ENCODE measurements at places on chromosomes 1 and 21.

DNA sequence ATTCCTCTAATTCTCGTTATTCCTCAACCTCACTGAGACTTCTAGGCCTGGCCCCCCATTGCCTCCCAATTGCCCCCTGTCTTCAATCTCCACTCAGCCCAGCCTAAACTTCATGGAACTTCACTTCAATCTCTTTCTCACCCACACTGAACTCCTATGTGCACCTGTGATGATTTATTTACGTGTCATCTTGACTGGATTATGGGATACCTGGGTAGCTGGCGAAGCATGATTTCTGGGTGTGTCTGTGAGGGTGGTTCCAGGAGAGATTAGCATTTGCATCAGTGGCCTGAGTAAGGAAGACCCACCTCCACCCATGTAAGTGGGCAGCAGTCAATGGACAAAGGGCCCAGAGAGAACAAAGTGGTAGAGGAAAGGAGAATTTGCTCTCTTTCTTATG lies 587.0 kb downstream of the NPHP4 start:
- no peak for DNase-seq

- DNase-seq = no peak
These were observed 1648.4 kb downstream of the KCNT2 start for GRCh38 chr1:194959795-194960194.

- DNase-seq = peak; percentile 39
These were observed 68.7 kb upstream of the ROR1 start for GRCh38 chr1:63705078-63705477.

DNA sequence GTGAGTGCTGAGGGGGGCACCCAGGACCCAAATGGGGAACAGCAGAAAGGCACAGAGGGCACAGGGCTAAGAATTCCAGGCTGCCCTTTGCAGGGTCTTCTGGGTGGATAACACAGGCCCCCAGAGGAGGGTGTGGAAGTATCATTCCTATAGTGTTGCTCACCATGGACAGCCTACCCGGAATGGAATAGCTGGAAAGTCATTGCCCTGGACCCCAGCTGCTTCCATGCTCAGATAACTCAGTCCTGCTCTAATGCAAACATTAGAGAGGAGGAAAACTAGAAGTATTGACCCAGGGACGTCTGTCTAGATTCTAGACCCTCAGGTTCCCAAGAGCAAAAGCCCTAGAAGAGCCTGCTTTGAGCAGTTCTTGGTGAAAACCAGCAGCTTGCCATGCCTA lies 24.7 kb downstream of the SLC6A17 start:
- no peak for DNase-seq

- DNase-seq = no peak
These were observed 54.1 kb downstream of the SLC35D1 start for GRCh38 chr1:66999640-67000400.

DNA sequence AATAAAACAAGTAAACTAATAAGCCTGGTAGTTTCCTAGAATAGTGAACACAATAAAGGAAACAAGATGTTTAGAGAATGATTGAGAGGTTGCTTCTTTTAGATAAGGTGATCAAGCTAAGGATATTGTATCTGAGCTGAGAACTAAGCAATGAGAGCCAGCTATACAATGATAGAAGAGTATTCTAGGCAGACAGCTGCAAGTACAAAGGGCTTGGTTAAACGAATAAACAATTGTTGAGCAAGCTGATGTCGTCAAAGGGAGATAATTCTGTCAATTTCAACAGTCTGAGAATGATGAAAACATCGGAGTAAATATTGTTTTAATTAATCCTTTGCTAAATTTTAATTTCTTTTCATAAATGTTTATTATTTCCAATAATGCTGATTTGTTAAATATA lies 5.5 kb upstream of the FH start:
- no peak for DNase-seq

DNA sequence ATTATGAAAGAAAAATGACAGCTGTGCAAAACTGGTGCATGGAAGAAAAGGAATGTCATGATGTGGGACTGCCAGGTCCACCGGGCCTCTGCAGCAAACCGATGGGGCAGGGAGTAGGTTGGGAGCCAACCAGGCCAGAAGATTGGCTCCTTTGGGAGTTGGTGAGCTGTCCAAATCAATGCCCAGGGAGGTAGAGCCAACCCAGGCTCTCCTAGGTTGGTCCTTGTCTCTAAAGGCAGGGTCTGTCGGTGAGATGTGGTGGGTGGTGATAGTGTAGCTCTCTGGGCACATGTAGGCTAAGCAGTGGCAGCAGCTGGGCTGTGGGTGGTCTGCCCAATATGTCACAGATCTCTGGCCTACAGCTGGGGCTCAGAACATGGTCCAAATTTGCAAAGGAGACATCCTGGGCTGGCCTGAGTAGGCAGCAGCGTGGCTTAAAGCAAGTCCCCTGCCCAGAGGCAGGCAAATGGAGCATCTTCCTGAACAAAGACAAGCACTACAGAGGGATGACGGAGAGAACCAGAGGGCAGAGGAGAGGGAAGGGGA lies 61.2 kb upstream of the PRDX6 start:
- no peak for DNase-seq

DNA sequence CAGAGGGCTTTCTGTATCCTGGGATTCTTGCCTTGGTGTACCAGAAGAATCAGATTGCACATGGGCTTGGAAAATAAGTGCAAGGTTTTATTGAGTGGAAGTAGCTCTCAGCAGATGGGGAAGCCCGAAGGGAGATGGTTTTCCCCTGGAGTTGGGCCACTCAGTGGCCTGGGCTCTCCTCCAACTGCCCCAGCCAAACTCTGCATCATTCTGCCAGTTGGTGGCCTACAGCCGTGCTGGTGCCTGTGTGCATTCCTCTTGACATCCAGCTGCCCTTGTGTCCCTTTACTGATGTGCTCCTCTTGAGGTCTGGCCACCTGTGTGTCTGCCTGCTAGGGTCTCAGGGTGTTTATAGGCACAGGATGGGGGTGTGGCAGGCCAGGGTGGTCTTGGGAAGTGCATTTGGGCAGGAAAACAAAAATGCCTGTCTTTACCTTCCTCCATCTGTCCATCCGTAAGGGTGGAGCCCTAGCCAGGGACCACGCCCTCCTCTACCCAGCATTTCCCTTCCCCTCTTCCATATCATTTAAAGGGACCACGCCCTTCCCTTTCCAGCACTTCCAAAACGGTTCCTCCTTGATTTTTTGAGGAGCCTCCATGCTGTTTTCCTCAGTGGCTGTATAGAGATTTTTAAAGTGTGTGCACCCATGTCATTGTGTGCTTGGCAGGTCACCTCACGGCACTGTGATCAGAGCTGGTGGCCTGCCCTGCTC lies 18.9 kb downstream of the SNAP47 start:
- DNase-seq = no peak

DNA sequence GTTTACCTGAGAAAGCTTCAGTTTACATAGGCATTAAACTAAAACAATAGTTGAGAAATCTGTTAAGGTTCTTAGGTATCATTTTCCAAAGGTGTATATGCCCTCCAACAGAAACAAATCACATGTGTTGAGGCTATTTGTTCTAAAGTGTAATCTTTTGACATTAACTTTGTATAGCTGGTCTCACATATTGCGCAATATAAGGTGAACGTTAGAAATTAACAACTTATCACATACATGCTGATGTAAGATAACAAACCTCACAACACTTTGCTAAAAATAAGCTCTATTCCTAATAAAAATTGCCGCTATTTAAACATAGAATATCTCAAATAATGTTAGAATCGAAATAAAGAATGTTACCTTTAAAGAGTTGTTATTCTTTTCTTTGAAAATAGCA lies 340.6 kb downstream of the SRGAP2C start:
- DNase-seq = no peak

DNA sequence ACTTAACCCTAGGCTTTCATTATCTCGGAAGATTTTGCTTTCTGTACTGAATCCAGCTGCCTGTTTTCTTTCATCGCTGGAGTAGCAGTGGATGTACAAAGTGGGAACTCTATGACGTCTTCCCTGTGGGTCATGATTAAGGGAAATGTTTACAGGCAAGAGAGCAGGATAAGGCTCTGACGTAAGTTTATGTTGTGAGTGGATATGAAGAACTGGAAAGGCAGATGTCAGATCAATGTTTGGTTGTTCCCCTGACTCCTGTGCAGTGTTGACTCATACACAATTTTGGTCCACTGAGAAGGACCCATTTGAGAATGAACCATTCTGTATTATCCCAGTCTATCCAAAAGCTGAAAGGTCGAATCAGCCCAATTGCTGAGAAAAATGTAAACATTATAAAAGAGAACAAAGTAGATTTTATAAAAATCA lies 292.4 kb downstream of the GRIK1 start:
- no peak for DNase-seq

GRCh38 chr21:45918835-45919447 lies 62.6 kb upstream of the COL6A1 start:
- DNase-seq = no peak

DNA sequence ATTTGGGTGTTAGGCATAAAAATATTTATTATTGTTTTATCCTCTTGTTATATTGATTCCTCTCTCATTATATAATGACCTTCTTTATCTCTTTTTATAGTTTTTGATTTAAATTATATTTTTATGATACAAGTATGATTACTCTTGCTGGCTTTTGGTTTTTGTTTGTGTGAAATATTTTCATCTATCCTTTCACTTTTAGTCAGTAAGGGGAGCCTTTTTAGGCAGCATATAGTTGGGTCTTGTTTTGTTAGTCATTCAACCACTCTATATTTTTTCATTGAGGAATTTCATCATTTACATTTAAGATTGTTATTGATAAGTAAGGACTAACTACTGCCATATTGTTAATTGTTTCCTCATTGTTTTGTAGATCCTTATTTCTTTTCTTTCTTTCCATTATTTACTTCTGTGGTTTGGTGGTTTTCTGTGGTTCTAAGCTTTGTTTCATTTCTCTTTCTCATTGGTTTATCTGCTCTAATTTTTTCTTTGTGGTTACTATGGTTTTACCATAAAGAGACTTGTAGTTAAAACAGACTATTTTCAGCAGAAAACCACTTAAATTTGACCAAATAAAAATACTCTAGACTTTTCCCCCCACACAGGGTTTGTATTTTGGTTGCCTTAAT lies 593.1 kb downstream of the NUF2 start:
- DNase-seq = no peak

DNA sequence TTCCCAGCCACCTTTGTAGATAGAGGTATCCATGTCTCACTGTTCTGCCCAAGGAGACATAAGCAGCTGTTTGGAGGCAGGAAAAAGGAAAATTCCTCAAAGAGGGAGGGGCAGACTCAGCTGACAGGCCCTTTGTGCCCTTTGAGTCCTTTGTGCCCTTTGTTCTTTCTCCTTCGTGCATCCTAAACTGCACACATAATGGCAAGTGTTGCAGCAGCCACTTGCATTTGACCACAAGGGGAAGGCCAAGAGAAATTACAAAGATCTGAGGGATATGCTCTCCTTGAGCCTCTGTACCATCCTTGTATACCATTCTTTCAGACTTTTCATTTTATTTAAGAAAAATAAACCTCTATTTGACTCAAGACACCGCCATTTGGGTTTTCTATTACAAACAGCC lies 71.8 kb upstream of the PKN2 start:
- no peak for DNase-seq

DNA sequence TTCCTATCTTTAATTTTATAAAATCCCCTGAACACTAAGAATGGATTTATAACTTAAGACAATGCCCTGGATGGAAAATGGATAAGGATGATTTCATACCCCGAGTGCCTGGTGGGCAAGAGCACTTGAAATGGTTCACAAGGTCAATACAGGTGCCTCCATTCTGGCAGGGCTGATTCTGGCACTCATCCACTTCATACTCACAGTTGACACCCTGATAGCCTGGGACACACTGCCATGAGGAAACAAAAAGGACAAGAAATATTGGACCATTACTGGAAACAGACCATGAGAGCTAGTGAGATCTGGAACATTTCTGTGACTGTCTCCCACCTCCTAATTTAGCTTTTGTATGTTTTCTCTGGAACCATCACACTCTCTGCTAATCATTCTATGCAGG lies 39.1 kb upstream of the ADAM30 start:
- no peak for DNase-seq

DNA sequence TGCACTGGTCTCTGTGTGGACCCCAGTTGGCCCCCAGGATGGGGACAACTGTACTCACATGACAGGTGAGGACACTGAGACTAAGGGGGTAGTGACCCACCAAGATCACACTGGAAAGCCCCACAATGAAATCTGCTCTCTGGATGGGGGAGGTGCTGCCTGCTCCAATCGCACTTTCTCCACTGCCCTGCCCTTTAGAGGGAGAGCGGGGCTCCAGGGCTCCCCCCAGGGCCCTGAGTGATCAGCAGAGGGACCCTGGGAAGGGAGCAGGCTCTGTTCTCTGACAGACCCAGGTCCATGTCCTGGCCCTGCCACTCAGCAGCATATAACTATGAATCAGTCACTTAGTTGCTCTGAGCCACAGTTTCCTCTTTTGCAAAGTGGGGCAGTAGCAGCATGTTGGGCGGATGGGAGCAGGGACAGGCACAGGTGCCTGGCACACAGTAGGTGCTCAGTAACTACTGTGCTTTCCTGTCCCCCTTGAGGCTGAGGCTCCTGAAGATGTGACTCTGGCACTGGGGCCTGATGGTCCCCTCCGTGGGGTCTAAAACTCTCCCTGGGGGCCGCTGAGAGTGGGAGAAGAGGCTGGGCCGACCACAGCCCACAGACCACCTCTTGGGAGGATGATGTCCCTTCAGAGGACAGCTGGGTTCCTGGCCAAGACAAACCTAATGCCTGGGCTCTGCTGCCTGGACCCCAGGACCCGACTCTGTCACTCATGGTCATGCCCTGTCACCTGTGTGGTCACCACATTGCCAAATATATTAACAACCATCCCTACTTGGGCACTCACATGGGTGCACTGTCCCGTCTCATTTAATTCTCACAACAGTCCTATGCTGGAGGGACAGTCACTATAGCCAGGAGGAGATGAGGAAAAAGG lies 222.7 kb downstream of the PTPRU start:
- no peak for DNase-seq

DNA sequence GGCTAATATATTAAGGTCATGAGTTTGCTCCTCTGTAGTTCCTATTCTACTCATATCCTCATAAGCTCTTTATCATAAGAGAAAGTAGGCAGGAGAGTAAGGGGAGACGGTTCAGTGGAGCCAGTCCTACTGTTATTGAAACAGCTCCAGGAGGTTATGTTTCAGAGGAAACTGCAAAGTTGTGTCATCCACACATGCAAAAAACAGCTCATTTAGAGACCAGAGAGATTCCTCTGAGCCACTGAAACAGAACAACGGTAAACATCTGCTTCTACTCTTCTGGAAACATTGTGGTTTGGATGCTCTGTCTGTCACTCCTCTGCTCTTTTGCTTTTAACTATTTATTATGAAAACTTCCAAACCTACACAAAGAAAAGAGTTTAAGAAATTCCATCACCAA lies 66.3 kb upstream of the PPP2R5A start:
- DNase-seq = peak; percentile 73

GRCh38 chr21:43280949-43281633 lies 112.3 kb downstream of the CRYAA start:
- no peak for DNase-seq

DNA sequence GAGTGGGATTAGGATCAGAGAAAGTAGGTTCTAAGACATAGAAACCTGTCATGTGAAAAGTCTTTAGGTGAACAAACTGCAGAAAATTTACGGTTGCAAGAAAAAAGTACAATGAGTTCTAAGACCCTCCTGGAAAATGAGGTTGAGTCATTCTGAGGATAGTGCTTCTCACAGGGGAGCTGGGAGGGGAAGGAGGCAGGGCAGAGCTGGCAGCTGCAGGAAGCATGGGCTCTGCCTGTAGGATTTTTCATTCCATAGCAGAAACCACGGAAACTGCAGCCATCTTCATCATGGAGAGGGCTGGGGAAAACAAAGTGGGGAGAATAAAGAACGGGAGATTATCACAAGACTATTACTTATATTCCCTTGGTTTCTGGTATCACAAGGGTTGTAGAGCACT lies 25.8 kb upstream of the THEM4 start:
- no peak for DNase-seq

GRCh38 chr1:233289676-233290075 lies 5.8 kb downstream of the PCNX2 start:
- no peak for DNase-seq

All from GM10248 (cell line).